SJSA1 (cell line): ENCODE measurements at places on chromosomes 1 and 21. TPM values are rescaled to one million over a fixed set of nuclear protein-coding genes. Genes with fewer than 3 reads are reported as not detected.

IVNS1ABP gene
- 89.2 and 93.9 TPM in 2 replicates for total RNA-seq

DNA sequence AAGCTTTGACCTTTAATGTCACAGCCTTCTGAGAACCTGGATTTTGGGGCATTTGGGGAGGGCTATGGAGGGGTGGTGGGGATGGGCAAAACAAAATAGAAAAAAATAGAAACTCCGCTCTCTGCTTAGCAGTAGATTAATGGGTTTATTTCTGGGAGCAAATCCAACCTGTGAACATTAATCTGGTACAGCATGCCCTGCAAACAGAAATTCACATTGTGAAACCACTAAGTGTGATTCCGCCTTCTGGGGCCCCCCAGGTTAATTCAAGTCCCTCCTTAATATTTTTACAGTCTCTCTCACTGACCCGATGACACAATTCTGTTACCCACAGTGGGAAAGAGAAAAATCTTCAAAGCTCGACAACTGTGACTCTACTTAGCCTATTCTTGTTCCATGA lies 76.4 kb downstream of the TIAM1 start:
- H3K4me1 ChIP-seq = no peaks in the 10 kb centered on the region
- no peak for DNase-seq
- no peaks in the 10 kb centered on the region for H3K36me3 ChIP-seq
- H3K27ac ChIP-seq = no peak overlapping the region

GJA9 gene
- total RNA-seq = not detected in 2 replicates

URB1 gene
- total RNA-seq = 14.0 and 17.4 TPM in 2 replicates

- H3K27ac ChIP-seq = no peak overlapping the region
- H3K4me1 ChIP-seq = no peaks in the 10 kb centered on the region
- H3K27me3 ChIP-seq = no peaks in the 10 kb centered on the region
Observed at GRCh38 chr1:39277879-39278278, 73.4 kb downstream of the MACF1 start.

TRIM45 gene
- total RNA-seq = 1.6 and 2.3 TPM in 2 replicates

DNA sequence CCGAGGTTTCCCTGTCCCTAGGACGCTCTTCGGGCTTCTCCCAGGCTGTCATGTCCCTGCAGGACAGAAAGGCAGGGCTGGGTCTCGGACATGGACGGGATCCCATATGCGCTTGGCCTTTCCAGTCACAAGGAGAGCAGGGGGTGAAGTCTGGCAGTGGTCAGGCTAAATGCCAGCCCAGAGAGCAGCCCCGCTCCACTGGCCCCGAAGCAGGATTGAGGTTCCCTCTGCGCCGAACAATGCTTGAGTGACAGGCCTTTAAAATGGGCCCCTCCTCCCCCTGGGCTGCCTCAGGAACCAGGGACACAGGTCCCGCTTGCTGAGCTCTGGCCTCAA lies 12.7 kb downstream of the DRAXIN start:
- H3K27ac ChIP-seq = no peak overlapping the region
- no peaks in the 10 kb centered on the region for H3K4me1 ChIP-seq
- H3K27me3 ChIP-seq = peaks cover 22% of the 10 kb centered on the region
- no peak for DNase-seq

DNA sequence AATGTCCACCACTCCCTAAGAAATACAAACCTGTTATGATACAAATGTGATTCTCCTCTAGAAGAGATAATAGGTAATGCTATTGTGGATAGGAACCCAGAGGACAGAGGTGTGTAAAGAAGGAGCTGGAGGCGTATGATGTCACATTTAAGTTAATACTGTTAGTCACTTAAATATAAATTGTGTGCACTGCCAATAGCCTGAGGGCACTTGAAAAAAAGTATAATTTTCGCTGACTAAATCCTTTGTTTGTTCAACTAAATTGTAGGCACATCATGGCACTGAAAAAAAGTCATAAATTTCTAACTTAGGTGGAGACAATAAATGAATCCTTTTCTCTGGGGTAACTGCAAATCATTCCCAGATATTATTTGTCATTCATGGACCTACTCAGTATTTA lies 4.4 kb downstream of the RCSD1 start:
- H3K4me3 ChIP-seq = no peak overlapping the region
- no peaks in the 10 kb centered on the region for H3K36me3 ChIP-seq
- no peaks in the 10 kb centered on the region for H3K4me1 ChIP-seq
- DNase-seq = no peak
- no peak overlapping the region for H3K27ac ChIP-seq
- H3K27me3 ChIP-seq = peaks cover 13% of the 10 kb centered on the region

GRCh38 chr1:50980505-50980904 lies 10.5 kb downstream of the CDKN2C start:
- H3K36me3 ChIP-seq = peaks cover 27% of the 10 kb centered on the region
- peak overlapping the region; percentile 99 for H3K27ac ChIP-seq

NCAM2 gene
- not detected in 2 replicates for total RNA-seq

- H3K36me3 ChIP-seq = no peaks in the 10 kb centered on the region
- H3K4me3 ChIP-seq = no peak overlapping the region
- no peaks in the 10 kb centered on the region for H3K4me1 ChIP-seq
- no peak for DNase-seq
- H3K27me3 ChIP-seq = no peaks in the 10 kb centered on the region
Observed at GRCh38 chr1:244256086-244256676, 195.5 kb downstream of the ADSS2 start.

GRCh38 chr1:3975903-3976630 lies 76.0 kb upstream of the C1orf174 start:
- H3K27ac ChIP-seq = no peak overlapping the region
- H3K4me3 ChIP-seq = no peak overlapping the region
- no peaks in the 10 kb centered on the region for H3K36me3 ChIP-seq
- no peak for DNase-seq
- no peaks in the 10 kb centered on the region for H3K4me1 ChIP-seq

DNA sequence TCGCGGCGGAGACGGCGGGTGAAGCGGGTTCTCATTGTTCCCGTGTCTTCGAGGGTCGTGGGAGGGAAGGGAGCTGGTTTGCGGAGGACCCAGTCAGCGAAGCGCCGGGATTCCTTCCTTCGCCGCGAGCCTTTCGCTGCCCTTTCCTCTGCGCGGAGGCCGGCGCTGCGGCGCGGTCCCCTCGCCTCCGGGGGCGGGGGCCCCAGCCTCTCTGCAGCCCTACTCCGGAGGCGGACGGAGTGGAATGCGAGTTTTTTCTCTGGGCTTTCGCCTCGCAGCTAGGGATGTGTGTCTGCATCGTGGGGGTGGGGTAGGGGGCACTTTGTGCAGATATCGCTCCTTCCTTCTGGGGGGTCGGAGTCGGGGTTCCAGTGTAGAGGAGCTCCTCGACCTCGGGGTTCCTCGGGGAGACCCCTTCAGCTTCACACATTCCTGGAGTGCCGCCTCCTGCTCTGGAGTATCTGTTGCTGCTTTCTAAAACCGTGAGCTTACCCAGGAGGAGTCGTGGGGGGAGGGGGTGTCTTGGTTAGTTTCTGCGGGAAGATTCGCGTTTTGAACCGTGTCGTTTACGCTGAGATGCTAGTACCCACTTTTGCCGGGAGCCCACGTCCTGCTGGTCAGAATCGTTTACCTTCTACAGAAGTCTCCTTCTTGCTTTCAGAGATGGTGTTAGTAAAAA lies 595 bp downstream of the RNF2 start:
- H3K4me1 ChIP-seq = peaks cover 17% of the 10 kb centered on the region
- no peaks in the 10 kb centered on the region for H3K27me3 ChIP-seq
- DNase-seq = peak; percentile 54
- peak overlapping the region; percentile 81 for H3K4me3 ChIP-seq
- H3K27ac ChIP-seq = peak overlapping the region; percentile 39
- H3K36me3 ChIP-seq = peaks cover 7% of the 10 kb centered on the region; the same call in 1 of the 2 replicates

DNA sequence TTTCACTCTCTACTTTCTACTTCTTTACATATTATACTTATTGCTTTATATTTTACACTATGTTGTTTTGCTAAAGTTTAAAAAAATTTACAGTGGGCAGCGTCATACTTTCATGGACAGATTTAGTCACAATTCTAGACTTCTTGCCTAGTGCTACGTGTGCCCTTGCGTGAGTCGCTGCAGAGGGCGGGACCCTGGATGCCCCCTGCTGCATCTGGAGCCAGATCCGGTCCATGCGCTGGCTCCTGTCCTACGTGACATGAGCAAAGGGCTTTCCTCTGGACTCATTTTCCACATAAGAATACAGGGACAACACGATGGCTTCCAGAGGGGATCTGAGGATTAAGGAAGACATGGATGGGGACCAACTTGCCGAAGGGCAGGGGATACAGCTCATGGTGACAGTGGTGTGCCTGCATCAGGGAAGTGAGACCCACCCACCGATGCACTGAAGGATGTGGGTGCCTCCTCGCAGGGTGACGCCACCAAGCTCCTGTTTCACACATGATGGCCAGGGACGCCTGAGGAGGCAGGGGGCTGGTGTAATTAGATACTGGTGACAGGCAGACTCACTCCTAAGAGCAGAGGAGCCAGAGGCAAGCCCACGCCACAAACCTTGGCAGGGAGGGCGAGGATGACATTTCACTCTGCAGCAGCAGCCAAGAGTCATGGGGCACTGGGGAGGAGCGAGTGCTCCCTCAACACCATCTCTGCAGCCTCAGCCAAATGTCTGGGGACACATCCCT lies 86.6 kb downstream of the DMRTB1 start:
- H3K27me3 ChIP-seq = no peaks in the 10 kb centered on the region
- H3K36me3 ChIP-seq = no peaks in the 10 kb centered on the region
- H3K4me1 ChIP-seq = peaks cover 14% of the 10 kb centered on the region

DNA sequence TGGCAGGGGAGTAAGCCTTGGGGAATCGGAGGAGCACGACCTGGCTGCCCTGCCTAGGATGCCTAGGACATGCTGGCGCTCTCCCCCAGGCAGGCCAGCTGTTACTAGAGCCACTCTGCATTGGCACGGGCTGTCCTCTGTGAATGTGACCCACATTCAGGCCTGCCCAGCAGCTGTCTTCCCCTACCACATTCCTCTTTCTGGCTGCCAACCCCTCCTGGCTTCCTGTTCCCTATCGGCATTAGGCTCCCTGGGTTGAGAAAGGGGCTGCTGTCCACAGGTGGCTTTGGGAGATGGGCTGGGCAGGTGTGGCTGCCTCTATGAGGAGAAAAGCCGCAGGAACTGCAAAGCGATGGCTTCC lies 2.3 kb upstream of the NFASC start:
- H3K4me3 ChIP-seq = no peak overlapping the region
- H3K4me1 ChIP-seq = no peaks in the 10 kb centered on the region
- H3K36me3 ChIP-seq = no peaks in the 10 kb centered on the region
- no peak for DNase-seq

DNA sequence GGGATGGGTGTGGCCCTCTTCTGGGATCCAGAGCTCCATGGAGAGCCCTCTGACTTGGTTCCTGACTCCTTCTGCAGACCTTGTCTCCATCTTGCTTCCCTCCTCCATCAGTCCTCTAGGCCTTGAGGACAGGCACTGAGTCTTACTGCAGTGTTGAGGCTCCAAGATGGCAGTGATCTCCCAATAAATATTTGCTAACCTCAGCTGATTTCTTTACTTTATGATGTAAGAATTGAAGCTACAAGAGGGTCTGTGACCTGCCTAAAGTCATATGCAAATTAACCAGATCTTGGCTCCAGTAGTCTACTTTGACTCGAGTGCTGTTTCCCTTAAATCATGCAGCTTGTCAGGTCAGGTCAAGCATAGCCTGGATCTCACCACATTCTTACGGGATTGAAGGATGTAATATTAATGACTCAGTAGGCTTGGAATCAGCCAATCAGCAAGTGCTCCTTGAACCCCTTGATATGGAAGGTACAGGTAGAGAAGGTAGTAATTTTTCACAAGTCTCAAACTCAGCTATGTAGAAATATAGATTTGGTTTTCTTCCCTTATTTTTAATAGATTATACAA lies 93.0 kb downstream of the CLIC6 start:
- H3K27ac ChIP-seq = no peak overlapping the region
- H3K4me3 ChIP-seq = no peak overlapping the region
- H3K27me3 ChIP-seq = no peaks in the 10 kb centered on the region

VAV3 gene
- total RNA-seq = not detected in 2 replicates

GRCh38 chr1:155003766-155004351 lies 1.3 kb downstream of the ZBTB7B start:
- no peaks in the 10 kb centered on the region for H3K36me3 ChIP-seq
- no peak overlapping the region; the same call in 1 of the 2 replicates for H3K27ac ChIP-seq

- H3K27ac ChIP-seq = no peak overlapping the region
- H3K36me3 ChIP-seq = no peaks in the 10 kb centered on the region
- no peaks in the 10 kb centered on the region for H3K4me1 ChIP-seq
- H3K4me3 ChIP-seq = no peak overlapping the region
- H3K27me3 ChIP-seq = peaks cover 11% of the 10 kb centered on the region
- no peak for DNase-seq
Observed at GRCh38 chr1:7572654-7573152, 198.4 kb upstream of the VAMP3 start.

FTCD gene
- total RNA-seq = not detected in 2 replicates

DNA sequence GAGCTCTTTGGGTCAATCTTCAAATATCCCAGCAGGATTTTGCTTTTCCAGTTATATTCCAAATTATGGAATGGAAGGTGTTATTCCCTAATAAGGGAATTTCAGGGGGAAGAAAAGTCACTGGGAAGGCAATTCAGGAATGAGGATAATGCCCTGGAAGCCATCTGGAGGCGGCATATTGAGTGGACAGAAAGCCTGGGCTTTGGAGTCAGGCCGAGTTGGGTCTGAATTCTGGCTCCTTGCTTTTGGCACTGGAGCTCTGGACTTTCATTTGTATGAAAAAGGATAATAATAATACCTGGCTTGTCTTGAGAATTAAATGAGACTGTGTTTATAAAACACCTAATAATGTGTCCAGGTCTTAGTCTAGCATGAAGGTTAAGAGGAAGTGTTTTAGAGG lies 16.5 kb downstream of the GREM2 start:
- no peak overlapping the region for H3K4me3 ChIP-seq
- DNase-seq = no peak
- peaks cover 22% of the 10 kb centered on the region for H3K27me3 ChIP-seq
- H3K27ac ChIP-seq = no peak overlapping the region
- H3K4me1 ChIP-seq = no peaks in the 10 kb centered on the region
- H3K36me3 ChIP-seq = no peaks in the 10 kb centered on the region

CELA3A gene
- total RNA-seq = not detected in 2 replicates

DNA sequence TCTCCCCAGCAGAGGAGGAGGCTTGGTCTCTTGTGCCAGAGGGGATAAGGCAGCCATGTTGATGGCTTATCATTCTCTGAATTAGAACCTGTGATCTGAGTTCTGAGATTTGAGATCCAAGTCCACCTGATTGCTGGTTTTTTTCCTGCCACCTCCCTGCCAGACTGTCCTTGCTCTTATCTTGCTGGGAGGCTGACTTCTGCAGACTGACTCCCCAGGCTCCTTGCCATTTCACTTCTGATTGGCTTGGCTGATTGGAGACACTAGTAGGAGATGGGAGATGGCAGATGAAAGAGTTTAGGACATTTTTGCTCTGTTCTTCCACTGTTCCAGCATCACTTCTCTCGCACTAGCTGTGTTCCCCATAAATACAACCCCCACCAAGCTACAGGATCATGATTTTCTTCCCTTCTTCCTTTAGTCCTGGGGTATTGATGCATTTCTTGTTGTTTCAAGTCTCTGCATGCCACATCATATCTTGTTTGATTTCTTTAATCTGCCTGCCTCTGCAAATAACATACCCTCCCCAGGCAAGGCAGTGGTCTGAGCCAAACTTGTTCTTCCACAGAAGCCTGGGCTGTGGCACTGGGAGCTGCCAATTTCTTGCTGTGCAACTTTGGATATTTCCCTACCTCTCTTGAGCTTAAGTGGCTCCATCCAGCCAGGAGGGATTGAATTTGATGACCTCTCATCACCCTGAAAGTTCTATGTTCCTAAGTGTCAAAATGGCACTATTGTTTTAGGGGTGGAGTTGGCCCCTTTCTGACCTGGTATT lies 963 bp upstream of the CYP4B1 start:
- no peaks in the 10 kb centered on the region for H3K4me1 ChIP-seq
- H3K27ac ChIP-seq = no peak overlapping the region
- H3K4me3 ChIP-seq = no peak overlapping the region
- no peaks in the 10 kb centered on the region for H3K27me3 ChIP-seq
- H3K36me3 ChIP-seq = no peaks in the 10 kb centered on the region

DNAJC6 gene
- 0.06 and 0.47 TPM in 2 replicates for total RNA-seq

CELA3B gene
- not detected in 2 replicates for total RNA-seq

NEK2 gene
- 61.4 and 75.1 TPM in 2 replicates for total RNA-seq

- H3K4me1 ChIP-seq = peaks cover 3% of the 10 kb centered on the region; the same call in 1 of the 2 replicates
- no peaks in the 10 kb centered on the region for H3K36me3 ChIP-seq
- H3K27ac ChIP-seq = no peak overlapping the region
- peaks cover 54% of the 10 kb centered on the region for H3K27me3 ChIP-seq
Observed at GRCh38 chr1:180236698-180237509, 6.8 kb downstream of the LHX4 start.
